CD8-positive, alpha-beta T cell (primary cell): ENCODE measurements at places on chromosomes 7 and 10.

GRCh38 chr7:144006692-144007042 is 6.5 kb downstream of the OR6B1 start:
- DNase-seq = no peak

DNA sequence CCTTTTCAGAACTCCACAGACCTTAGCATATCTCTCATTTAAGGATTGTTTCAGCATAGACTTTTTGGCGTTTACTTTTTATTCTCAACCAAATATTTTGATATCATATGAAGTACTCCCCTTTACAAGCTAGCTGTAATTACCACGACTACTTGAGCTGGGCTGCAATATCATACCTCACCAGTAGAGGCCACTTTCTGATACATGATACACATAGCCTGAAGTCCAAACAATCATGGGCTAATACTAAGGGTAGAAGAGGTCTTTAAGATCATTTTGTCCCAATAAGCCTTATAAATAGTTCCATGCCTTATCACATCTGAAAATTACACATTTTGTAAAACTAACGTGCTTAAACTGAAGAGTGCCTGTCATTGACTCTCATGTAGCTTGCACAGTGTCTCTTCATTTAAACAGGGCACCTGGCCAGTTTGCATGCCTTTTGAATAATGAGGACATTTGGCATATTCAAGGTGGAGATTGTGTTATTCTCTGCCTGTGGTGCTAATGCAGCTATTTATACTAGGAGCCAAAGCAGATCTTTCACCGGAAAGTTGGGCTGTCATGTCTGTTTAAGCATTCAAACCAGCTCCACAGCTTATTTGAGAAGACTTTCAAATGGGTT is 403.7 kb upstream of the ZMIZ1 start:
- peak; percentile 12 for DNase-seq

DNA sequence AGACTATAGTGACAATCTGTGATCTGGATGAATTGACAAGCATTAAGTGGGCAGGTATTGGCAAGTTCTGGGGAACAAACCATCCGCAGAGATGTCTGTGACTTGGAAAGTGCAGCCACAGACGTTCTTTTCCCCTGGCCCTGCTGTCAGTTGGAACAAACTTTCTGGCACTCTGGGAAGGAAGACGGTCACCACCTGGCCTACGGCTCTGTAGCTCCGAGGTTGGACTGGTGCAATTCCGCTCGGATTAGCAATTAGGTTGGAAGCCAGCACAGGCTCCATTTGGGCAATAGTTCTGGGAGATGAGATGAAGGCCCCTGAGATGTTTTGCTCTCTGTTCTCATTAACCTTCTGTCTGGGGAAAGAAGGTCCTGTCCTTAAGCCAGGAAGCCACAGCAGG is 437.5 kb downstream of the CALN1 start:
- DNase-seq = no peak

DNA sequence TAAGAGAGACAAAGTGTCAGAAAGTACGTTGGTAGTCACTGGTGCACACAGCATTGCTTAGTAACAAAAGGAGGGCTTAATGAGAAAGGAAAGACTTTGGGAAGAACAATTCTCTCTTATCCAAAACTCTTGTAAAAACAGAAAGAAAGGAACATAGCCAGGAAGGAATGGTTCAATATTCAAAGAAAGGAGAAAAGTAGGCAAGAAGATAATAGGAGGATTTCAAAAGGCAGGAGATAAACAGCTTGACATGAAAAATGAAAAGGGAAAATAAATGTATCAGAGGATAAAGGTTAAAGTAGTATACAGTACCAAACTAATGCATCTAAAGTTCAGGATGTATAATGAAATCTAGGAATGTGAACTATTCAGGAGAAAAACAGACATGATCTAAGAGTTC is 20.1 kb downstream of the ZFAND4 start:
- DNase-seq = no peak

DNA sequence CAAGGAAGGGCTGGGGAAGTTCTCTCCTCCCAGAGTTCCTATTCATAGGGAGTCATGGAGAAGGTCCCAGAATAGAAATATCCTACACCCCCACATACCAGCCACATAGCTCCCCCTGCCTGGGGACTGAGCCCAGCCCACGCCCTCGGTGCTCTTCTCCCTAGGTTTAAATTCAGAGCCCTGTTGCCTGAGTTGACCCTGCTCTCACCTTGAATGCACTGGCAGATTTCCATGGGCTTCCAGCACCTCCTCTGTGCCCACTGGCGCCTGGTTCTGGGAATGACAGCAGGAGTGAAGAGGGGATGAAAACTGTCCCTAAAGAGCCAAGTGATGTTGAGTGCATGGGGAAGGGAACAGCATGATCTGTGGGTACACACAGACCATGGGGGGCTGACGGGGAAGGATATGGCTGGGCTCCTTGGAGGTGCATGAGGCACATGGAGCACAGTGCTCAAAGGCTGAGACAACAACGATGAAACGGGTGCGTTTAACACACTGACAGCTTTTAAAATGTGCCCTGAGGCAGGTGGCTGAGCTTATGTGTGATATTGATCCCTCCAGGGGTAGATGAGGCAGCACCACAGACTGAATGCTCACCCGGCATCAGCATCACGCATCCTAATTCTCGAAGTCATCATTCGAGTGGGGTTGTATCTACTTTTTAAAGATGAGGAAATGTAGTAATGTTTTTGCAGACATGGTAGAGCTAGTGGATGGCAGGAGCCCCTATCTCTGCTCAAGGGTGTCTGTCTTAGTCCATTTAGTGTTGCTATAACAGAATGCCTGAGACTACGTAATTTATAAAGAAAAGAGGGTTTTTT is 53.7 kb upstream of the IGFBP3 start:
- DNase-seq = no peak
